ENCODE measurements at places on chromosomes 4 and X. TPM values are rescaled to one million over a fixed set of nuclear protein-coding genes. Genes with fewer than 3 reads are reported as not detected.

The PAGE3 gene
- total RNA-seq, result not detected

The MAGEB10 gene
- not detected for total RNA-seq

The WAS gene
- 0.09 TPM for total RNA-seq

The GAB3 gene
- total RNA-seq, result 1.2 TPM

The OTUD6A gene
- not detected for total RNA-seq

Data from fibroblast of the aortic adventitia (primary cell).